CD4-positive, CD25-positive, alpha-beta regulatory T cell (primary cell): ENCODE measurements at places on chromosomes 6 and 20. TPM values are rescaled to one million over a fixed set of nuclear protein-coding genes. Genes with fewer than 3 reads are reported as not detected.
A peak's percentile ranks its signal among the peaks of the same experiment; 100 is the strongest.

- peaks cover 10% of the 10 kb centered on the region for H3K27me3 ChIP-seq
- no peak overlapping the region for H3K27ac ChIP-seq
- no peak overlapping the region for H3K4me3 ChIP-seq
- DNase-seq: no peak
- H3K36me3 ChIP-seq: no peaks in the 10 kb centered on the region
Measured at GRCh38 chr20:22582386-22582963, 1.9 kb downstream of the FOXA2 start.

DNA sequence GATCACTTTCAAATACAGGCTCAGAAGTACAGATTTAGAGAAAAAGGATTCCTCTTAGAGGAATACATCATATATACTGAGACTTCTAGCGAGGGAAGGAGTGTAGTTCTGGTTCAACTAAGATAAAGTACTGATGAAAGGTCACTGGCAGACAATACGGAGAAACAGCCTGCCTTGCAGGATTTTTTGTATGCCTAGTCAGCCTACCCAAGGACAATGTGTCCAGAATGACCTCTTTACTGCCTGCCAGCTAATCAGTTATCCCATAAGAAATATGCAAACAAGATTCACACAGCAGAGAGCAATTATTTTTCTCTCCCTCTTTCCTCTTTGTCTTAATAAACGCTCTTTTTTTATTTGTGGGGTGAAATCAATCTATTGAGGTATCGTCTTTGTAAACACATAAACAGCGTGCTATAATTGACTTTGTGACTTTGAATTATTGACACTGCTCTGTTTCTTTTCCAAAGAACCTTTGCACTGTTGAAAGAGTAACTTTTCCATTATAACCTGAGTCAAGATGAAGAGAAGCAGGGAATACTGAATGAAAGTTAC is 1.4 kb upstream of the TSPYL4 start:
- no peak for DNase-seq
- H3K36me3 ChIP-seq: no peaks in the 10 kb centered on the region
- no peak overlapping the region for H3K27ac ChIP-seq
- no peaks in the 10 kb centered on the region for H3K27me3 ChIP-seq

Gene ATP6V1G2
- 3.9 TPM for total RNA-seq

- no peaks in the 10 kb centered on the region for H3K36me3 ChIP-seq
- no peaks in the 10 kb centered on the region for H3K4me1 ChIP-seq
- H3K27ac ChIP-seq: no peak overlapping the region
- no peak overlapping the region for H3K4me3 ChIP-seq
Measured at GRCh38 chr6:80319196-80319595, 212.7 kb downstream of the BCKDHB start.

DNA sequence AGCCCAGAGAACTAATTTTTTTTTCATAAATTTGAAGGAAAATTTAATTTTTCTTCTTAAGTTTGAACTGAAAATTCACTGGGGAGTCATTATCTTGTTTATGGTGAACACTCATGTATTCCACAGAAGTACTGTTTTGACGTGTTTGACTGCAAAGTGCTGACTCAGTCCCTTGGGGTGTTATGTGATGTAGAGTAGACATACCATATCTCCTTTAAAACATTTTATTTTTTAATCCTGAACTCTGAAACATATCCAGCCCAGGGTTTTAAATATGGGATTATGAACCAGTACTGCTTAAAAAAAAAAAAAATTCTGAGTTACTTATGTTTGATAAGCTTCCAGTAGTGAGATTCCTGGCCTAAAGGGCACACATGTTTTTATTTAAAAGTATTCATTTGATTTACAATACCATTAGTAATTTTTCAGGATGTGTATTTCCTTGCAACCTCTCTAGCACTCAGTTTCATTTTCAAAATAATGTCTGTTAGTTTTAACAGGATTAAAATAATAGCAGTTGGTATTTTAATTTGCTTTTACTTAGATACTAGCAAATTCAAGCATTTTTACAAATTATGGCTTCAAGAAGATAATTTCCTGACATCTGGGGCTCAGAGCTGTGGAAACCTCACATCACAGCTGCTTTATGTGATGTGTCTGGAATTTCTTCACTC is 81.7 kb upstream of the PDE10A start:
- H3K4me3 ChIP-seq: no peak overlapping the region
- no peaks in the 10 kb centered on the region for H3K36me3 ChIP-seq
- no peaks in the 10 kb centered on the region for H3K4me1 ChIP-seq
- no peak for DNase-seq
- H3K27ac ChIP-seq: no peak overlapping the region
- H3K27me3 ChIP-seq: no peaks in the 10 kb centered on the region

- H3K4me1 ChIP-seq: no peaks in the 10 kb centered on the region
- H3K27ac ChIP-seq: no peak overlapping the region
- no peak for DNase-seq
Measured at GRCh38 chr6:99241905-99242534, 107.5 kb downstream of the FAXC start.

Gene RAB44
- 0.27 TPM for total RNA-seq

DNA sequence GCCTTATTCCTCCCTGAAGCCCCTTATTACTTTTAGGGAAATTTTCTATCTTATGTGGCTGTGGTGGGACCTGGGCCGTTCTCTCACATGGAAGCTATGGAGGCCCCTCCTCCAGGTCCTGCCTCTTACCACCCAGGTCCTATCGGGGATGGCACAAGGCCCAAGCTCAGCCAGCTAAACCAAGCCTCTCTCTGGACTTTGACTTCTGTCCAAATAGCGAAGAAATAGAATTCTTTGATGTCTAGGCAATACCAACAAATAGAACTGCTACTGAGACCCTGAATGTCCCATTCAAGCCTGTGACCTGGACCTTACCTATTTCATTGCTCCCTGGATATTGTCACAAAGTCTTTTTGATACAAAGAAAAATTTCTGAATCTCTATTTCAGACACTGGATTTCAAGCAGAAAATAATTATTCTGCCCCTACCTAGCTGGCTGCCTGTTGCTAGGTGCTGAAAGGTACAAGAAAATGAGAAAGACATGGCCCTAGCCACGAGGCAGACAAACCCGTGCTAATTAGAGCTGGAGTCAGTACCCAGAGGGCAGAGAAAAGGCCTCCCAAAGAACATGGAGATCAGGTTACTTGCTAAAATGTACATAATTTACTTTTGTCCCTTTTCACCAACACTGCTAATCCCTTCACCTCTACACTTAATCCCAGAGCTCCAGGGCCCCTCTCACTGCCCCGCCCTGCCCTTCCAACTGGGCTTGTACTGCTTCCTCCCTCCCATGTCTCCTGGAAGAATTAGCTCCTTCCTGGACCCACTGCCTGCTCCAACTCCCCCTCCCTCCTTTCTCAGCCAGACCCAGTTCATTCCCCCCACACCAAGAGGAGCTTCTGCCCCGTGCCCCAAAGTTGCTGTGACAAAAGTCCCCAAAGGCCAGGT is 15.5 kb upstream of the NNAT start:
- DNase-seq: no peak
- peaks cover 4% of the 10 kb centered on the region for H3K36me3 ChIP-seq
- no peak overlapping the region for H3K27ac ChIP-seq
- H3K4me1 ChIP-seq: no peaks in the 10 kb centered on the region
- no peak overlapping the region for H3K4me3 ChIP-seq

DNA sequence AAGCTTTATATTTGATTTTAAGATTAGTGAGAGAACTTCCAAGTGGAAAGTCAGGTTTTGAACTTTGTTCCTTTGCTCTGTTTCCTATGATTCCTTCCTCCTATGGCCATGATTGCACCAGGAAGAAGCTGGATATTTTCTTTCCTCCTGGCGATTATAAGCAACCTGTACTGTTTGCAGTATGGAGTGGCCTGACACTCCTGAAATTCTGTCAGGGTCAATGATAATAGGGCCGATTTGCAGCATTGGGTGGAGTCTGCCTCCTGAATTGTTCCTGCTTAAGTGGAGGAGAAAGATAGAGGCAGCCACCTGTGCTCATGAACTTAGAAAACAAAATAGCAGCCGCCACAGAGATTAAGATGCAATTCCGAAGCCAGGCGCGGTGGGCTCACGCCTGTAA is 9.8 kb upstream of the FAM217A start:
- H3K27me3 ChIP-seq: no peaks in the 10 kb centered on the region
- no peaks in the 10 kb centered on the region for H3K4me1 ChIP-seq
- no peak overlapping the region for H3K4me3 ChIP-seq
- H3K27ac ChIP-seq: no peak overlapping the region

- H3K4me1 ChIP-seq: no peaks in the 10 kb centered on the region
- no peak overlapping the region for H3K27ac ChIP-seq
- H3K27me3 ChIP-seq: peaks cover 5% of the 10 kb centered on the region
- no peaks in the 10 kb centered on the region for H3K36me3 ChIP-seq
- H3K4me3 ChIP-seq: no peak overlapping the region
Measured at GRCh38 chr20:2213401-2213800, 82.4 kb upstream of the TGM3 start.

- H3K4me1 ChIP-seq: no peaks in the 10 kb centered on the region
- H3K4me3 ChIP-seq: no peak overlapping the region
- no peak overlapping the region for H3K27ac ChIP-seq
- peaks cover 2% of the 10 kb centered on the region for H3K27me3 ChIP-seq
- no peaks in the 10 kb centered on the region for H3K36me3 ChIP-seq
Measured at GRCh38 chr20:44758247-44759101, 12.8 kb downstream of the KCNK15 start.

GRCh38 chr6:18530201-18530600 is 143.1 kb downstream of the RNF144B start:
- no peaks in the 10 kb centered on the region for H3K27me3 ChIP-seq
- H3K4me1 ChIP-seq: no peaks in the 10 kb centered on the region
- no peaks in the 10 kb centered on the region for H3K36me3 ChIP-seq
- DNase-seq: no peak

DNA sequence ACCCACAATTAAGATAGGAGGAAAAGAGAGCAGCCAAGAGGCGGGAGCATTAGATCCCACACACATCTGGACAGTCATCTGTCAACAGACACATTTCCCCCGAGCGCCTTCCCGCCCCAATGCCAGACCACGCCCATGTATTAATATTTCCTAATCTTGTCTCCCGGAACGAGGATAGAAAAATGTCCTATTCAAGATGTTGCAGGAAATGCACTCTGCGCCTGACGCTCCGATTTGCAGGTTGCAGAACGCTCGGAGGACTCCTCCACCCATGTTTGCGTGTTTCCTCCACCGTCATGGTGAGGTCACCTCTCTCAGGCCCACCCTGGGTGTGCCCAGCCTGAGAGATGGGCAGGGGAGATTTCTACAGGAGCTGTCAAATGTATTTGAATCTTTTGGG is 215.2 kb downstream of the TAF4 start:
- no peaks in the 10 kb centered on the region for H3K4me1 ChIP-seq
- H3K36me3 ChIP-seq: no peaks in the 10 kb centered on the region
- no peaks in the 10 kb centered on the region for H3K27me3 ChIP-seq
- no peak for DNase-seq
- H3K4me3 ChIP-seq: no peak overlapping the region

DNA sequence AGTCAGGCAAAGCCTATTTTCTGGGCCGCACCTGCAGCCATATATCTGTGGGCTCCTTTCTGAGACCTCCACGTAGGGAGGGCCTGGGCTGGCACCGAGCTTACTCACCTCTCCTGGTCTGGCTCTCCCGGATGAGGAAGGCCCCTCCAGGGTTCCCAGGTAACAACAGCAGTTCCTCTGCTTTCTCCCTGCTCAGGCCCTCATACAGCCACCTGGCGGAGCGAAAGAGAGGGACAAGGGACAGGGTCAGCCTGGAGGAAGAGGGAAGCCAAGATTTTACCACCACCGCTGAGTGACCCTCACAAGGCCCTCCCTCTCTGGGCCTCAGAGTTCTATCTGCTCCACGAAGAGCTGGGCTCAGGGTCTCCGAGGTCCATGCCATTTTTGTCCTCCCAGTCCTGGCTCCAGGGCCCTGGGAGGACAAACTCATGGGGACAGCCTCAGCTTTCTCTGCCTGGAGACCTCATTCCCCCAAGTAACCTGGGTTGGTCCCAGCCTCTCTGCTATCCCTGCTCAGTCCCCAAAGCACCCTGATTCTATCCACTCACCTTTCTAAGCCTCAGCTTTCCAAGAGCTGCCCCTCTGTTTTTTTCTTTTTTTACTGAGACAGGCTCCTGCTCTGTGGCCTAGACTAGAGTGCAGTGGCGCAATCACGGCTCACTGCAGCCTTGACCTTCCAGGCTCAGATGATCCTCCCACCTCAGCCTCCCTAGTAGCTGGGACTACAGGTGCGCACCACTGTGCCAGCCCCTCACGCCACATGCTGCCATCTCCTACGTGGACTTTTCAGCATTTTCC is 13.3 kb downstream of the SLA2 start:
- H3K4me3 ChIP-seq: no peak overlapping the region
- DNase-seq: no peak
- peaks cover 67% of the 10 kb centered on the region for H3K36me3 ChIP-seq
- H3K27ac ChIP-seq: peak overlapping the region; percentile 14

Gene ULBP3
- total RNA-seq: 1.3 TPM

GRCh38 chr20:3032624-3033023 is 10.8 kb upstream of the GNRH2 start:
- no peak overlapping the region for H3K27ac ChIP-seq
- no peak overlapping the region for H3K4me3 ChIP-seq
- no peak for DNase-seq
- H3K4me1 ChIP-seq: no peaks in the 10 kb centered on the region
- peaks cover 75% of the 10 kb centered on the region for H3K36me3 ChIP-seq

GRCh38 chr6:43269273-43270007 is 26.2 kb downstream of the TTBK1 start:
- H3K4me3 ChIP-seq: no peak overlapping the region
- no peaks in the 10 kb centered on the region for H3K27me3 ChIP-seq
- peak; percentile 20 for DNase-seq
- H3K36me3 ChIP-seq: no peaks in the 10 kb centered on the region
- peaks cover 10% of the 10 kb centered on the region for H3K4me1 ChIP-seq
